ENCODE measurements at places on chromosomes 3 and 15.

DNA sequence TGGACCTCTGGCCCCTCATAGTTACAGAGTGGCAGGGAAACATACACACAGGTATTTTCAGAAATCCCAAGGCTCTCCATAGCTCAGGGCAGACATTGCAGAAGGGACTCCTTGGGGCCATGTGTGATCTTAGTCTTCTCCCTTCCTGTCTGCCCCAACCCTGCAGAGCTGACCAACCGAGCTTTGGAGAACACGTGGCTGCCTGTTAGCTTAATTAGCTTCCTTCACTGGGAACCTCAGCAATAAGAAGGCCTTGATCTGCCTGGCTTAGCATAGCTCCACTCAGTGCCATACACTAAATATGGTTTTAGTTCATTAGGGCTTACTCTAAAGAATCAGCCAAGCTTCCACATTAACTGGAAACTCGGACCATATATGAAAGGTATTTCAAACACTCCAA is 12.3 kb downstream of the LYZL4 start:
- no peak for DNase-seq

GRCh38 chr3:10419637-10420232 is 85.7 kb downstream of the ATP2B2 start:
- DNase-seq, result no peak

- DNase-seq, result no peak
Observed at GRCh38 chr3:179898024-179898423, 138.7 kb downstream of the PEX5L start.

DNA sequence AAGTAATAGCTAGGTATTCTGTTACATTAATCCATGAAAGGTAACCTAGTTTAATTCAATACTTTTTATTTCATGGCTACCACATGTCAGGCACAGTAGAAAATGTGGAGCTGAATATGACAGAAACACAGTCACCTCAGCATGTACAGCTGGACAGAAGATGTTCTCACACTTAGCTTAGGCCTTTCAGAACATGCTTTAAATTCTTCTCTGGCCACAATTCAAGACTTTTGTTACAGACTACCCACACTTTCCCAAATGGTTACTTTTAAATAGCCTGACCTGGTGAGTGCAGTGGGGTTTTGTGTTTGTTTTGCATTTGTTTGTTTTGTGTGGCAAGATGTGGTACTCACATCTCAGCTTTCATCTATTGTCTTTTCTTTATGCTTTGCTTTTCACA is 1079.5 kb downstream of the IGSF11 start:
- DNase-seq, result no peak

- DNase-seq, result no peak
Observed at GRCh38 chr3:35748144-35748543, 108.8 kb downstream of the ARPP21 start.

- DNase-seq, result no peak
Observed at GRCh38 chr3:191030491-191030890, 168.0 kb upstream of the GMNC start.

GRCh38 chr3:179401561-179401960 is 49.7 kb downstream of the GNB4 start:
- no peak for DNase-seq

- DNase-seq, result no peak
Observed at GRCh38 chr15:86205096-86205495, 125.4 kb downstream of the AGBL1 start.

GRCh38 chr3:108474581-108474980 is 35.8 kb downstream of the MYH15 start:
- DNase-seq, result no peak

GRCh38 chr15:58410353-58410752 is 21.4 kb upstream of the LIPC start:
- DNase-seq, result no peak

DNA sequence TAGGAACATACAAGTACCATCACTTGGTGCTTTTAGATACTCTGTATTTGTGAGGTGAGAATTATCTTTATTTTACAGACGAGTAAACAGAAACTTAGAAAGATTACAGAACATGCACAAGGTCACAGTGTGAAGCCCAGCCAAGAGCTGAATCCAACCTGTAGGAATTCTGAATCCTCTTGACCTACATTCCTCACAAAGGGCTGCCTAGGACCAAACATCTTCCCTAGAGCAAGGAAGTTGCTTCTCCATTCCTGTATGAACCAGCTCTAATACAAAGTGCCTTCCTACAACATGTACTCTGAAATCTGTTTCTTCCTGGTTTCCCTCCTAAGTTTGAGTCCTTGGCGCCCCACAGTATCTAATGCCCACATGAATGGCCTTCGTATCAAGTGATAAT is 2.9 kb downstream of the HDGFL3 start:
- no peak for DNase-seq

DNA sequence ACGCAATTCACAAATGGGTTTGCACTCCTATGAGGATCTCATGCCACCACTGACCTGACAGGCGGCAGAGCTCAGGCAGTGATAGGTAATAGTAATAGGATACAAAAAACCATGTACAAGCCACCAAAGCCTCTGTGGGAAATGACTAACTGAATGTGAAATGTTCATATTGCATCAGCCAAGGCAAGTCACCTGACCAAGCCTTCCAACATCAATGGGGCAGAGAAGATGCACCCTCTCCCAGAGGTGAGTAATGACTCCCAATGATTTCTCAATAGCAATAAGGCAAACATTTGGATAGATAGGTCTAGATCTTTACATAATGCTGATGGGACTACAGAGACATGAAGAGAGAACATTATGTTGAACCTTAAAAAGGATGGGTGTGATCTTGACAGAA is 14.9 kb downstream of the CNTN3 start:
- DNase-seq, result no peak

GRCh38 chr15:96126859-96127258 is 203.6 kb upstream of the NR2F2 start:
- DNase-seq, result no peak

GRCh38 chr15:84631706-84632272 is 22.3 kb downstream of the WDR73 start:
- no peak for DNase-seq

GRCh38 chr3:147113293-147114044 is 292.9 kb downstream of the ZIC4 start:
- no peak for DNase-seq

DNA sequence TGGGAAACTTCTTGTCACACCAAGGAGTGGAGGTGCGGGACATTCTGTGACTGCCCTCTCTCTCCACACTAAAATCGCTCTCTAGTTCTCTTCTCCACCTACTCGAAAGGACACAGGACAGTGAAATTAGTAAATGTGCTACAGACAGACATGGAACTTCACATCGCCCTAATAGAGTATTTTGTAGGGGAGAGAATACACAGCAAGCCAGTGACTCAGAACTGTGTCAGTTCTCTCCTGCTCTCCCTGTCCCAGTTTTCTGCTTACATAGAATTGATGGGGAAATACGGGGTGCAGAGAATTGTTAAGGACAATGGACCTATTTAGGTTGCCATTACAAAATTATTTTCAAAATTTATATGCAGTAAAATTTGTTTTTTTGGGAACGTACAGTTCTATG is 159.6 kb upstream of the GADL1 start:
- no peak for DNase-seq

DNA sequence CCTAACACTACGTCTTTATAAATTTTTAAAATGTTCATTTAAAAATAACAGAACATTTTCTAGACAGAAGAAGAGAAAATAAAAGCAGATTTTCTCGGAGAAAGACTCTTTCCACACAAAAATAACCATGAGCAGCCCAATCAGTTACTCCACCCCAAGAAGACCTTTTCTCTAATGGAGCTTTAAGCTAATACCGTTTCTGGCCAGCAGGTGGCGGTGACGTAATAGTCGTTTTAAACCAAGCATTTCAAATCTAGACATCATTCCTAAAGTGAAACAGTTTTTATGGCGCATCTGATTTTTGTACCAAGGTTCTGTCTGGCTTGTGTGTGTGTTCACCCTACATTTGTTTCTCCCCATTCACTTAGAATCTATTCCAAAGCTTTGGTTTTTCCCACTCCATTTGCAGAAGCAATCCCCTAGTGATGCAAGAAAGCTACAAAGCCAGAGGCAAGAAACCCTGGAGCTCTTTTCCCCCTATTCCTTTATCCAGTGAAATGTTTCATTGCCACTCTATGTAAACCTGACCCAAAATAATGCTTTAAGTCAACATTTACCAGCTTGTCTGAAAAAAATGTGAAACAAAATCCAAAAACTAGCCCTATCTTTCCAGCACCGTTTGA is 336.7 kb upstream of the IGF1R start:
- peak; percentile 25 for DNase-seq

- DNase-seq, result no peak
Observed at GRCh38 chr15:74062671-74063070, 19.7 kb downstream of the GOLGA6A start.

All from NCI-H2227 treated with DMSO at 0.1 percent for 48 hours (cell line).